IMR-90 (cell line): ENCODE measurements at places on chromosomes 13 and 19.
A peak's percentile ranks its signal among the peaks of the same experiment; 100 is the strongest.

DNA sequence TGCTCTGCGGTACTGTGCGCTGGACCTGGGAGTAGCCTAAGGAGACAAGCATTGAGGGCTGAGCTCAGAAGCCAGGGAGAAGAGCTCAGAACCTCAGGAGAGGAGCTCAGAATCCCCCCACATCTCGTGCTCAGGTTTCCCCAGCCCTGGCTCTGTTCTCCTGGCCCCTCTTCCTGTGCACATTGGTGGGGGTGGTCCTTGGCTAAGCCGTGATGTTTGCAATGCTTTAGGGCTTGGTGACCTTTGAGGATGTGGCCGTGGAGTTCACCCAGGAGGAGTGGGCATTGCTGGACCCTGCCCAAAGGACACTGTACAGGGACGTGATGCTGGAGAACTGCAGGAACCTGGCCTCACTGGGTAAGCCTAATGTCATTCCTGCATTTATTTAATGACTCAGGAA, 6.6 kb downstream of the ZNF557 start:
- DNase-seq = no peak

- DNase-seq = no peak
Observed at GRCh38 chr13:109212650-109213049, 573.7 kb downstream of the IRS2 start.

DNA sequence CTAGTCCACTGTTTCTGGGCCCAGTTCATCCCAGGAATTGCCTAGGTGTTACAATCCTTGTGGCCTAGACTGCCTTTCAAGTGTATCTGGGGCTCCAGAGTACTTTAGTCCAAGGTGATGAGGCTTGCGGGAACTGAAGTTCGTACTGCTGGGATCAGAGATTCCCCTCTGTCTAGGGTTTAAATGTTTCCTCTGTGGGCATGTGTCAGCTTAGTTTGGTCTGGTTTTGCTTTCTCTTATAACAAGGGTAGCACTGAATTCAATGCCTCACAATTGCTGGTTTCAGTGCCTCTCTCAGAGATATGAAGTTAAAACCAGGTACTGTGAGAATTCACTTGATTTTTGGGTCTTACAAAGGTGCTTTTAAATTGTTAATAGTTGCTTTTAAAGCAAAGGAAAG, 30.8 kb downstream of the RGCC start:
- DNase-seq = no peak

DNA sequence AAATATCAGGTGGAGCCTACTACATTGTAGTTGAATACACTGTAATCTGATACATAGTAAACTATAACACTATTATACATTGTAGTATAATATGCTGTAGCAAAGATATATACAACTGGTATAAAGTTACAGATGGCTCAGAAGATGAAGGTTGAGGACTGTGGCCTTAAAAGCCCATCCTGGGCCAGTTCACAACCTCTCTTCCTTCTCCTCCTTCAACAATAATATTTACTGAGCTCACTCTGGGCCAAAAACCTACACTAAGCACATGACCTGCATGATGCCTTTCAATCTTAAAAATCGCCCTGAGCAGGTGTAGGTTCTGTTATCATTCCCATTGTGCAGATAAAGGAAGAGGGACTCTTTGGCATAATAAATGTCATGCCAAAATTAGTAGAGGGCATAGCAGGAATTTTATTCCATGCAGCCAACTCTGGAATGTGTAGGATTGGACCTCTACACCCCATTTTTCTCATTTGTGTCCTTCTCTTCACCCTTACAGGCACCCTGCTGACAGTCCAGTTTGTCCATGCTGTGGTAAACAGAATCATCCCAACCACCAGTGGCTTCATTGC, 14.6 kb upstream of the SIN3B start:
- DNase-seq = peak; percentile 46

- DNase-seq = no peak
Observed at GRCh38 chr13:30608364-30608763, 9.4 kb upstream of the USPL1 start.

- no peak for DNase-seq
Observed at GRCh38 chr19:51219971-51220370, 4.9 kb upstream of the CD33 start.

DNA sequence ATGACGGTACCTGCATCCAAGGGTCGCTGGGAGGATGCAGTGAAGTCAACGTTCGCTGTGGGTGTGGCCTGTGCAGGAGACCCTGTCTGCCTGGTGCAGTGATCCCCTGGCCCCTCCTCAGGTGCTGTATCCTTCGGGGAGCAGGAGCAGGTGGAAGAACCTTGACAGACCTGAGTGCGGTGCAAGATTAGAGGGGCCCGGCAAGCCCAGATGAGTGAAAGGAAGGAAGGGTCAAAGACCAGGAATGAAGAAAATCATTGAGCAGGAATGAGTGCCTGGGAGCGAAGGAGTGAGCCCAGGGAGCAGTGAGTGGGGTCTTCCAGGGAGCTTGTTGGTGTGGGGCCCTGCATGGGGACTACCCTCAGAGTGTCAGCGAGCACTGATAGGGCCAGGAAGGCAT, 12.7 kb downstream of the B3GNT8 start:
- no peak for DNase-seq

DNA sequence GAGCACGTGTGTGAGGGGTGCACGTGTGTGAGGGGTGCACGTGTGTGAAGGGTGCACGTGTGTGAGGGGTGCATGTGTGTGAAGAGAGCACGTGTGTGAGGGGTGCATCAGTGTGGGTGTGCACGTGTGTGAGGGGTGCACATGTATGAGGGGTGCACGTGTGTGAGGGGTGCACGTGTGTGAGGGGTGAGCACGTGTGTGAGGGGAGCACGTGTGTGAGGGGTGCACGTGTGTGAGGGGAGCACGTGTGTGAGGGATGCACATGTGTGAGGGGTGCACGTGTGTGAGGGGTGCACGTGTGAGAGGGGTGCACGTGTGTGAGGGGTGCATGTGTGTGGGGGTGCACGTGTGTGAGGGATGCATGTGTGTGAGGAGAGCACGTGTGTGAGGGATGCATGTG, 15.7 kb downstream of the RASA3 start:
- DNase-seq = no peak

- no peak for DNase-seq
Observed at GRCh38 chr19:1606138-1606651, 933 bp upstream of the UQCR11 start.
